ENCODE measurements at places on chromosomes 4 and X. TPM values are rescaled to one million over a fixed set of nuclear protein-coding genes. Genes with fewer than 3 reads are reported as not detected.

Gene SPON2
- total RNA-seq = 5.4 TPM

Gene TNMD
- not detected for total RNA-seq

Gene ADRA2C
- under 0.01 TPM for total RNA-seq

Gene IGFBP7
- 92.9 TPM for total RNA-seq

Gene PFKFB1
- 0.13 TPM for total RNA-seq

Gene TMSB15B
- total RNA-seq = 0.77 TPM

Gene BGN
- total RNA-seq = not detected

Gene FGFBP2
- not detected for total RNA-seq

Gene PSAPL1
- total RNA-seq = 0.26 TPM

Gene MUC7
- total RNA-seq = not detected

Gene SHROOM3
- total RNA-seq = 8.6 TPM

Gene CXorf66
- total RNA-seq = not detected

Gene OTC
- not detected for total RNA-seq

Gene CENPVL3
- total RNA-seq = not detected

Gene GATA1
- total RNA-seq = not detected

Gene HAUS7
- total RNA-seq = 10.9 TPM

Gene FOXR2
- total RNA-seq = not detected

Gene ZFYVE28
- 1.3 TPM for total RNA-seq

Gene EVC
- total RNA-seq = 12.9 TPM

Gene PASD1
- not detected for total RNA-seq

Gene CORIN
- 0.38 TPM for total RNA-seq

Measured in bronchial epithelial cell (primary cell).